ENCODE measurements at places on chromosomes 7 and 10.

DNA sequence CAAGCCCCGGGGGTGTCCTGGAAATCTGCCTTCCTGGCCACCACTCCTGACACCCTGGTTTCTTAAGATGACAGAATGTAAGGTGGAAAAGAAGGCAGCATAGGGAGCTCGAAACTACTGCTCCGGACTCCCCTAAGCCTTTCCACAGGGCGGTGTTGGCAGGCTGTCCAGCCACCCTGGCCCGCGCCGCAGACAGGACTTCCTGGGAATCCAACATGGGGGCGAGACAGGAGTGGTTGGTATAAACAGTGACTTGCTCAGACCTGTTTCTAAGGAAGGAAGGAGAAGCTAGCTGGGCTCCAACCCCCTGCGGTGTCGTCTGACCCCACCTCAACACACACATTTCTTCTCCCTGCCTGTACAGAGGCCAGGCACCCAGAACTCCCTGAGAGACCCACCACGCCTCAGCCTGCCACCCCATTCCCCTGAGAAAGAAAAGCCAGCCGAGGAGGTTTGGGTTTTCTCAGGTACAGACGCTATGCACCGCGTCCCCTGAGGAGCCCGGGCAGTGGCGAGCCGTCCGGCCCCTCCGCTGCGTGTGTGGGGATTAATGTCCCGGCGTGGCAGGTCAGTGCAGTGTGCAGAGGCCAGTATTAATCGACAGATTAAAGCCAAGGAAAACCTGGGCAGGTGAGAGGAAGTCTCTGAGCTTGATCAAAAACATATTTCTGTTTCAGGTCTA lies 349.6 kb upstream of the MKI67 start:
- no peak for DNase-seq

DNA sequence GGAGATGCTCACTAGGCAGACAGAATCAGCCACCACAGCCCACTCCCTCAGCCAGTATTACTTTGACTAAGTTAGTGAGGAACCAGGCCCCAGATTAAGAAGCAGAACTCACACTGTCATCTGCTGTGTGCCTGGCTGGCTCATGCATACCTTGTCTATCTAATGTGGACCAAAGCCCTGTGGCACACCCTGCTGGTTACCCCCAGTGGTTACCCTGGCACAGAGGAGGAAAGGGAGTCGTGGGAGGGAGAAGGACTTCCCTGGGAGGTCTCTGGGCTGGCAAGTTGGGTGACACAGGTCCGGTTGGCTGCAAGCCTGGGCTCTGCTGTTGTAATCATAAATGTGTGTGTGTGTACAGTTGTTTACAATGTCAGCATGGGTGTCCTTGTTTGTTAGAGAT lies 7.5 kb upstream of the SH2D4B start:
- DNase-seq, result no peak

DNA sequence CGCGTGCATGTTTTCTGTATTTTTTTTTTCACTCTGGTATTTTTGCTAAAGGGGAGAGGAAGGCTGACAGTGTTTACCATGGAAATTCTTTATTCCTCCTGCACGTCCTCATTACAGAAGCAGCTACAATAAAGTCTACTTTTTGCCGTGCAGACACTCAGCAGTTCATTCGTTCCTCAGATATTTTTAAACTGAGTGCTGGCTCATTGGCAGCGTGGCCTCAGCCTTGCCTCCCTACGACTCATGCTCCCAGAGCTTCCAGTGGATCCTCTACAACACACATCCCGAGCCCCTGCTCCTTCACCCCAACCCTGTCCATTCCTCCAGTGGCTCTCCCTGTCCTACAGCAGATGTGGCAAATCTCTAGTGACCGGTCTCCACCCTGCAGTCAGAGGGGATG lies 239.2 kb upstream of the ZMIZ1 start:
- no peak for DNase-seq

- DNase-seq, result no peak
These were observed 28.1 kb downstream of the ITGB8 start for GRCh38 chr7:20358762-20359282.

DNA sequence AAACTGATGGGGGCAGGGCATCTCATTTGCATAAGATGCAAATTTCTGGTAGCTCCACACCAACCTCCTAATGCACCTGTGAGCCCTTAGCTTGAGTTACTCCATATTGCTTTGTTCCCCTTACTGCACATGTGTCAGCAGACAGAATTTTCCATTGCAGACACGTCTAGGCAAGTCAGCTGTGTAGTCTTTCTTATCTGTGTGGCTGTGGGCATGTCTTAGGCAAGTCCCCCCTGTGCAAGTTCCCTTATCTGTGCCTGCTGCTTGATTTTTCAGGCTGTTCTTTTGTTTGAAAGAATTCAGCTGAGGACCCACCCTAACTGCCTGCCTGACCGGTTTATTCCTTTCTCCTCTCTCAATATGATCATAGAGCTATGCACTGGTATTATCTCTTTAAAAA lies 28.5 kb upstream of the TRIM24 start:
- no peak for DNase-seq

GRCh38 chr7:159033956-159034355 lies 110.7 kb downstream of the VIPR2 start:
- no peak for DNase-seq

GRCh38 chr7:41005374-41005901 lies 697.5 kb downstream of the INHBA start:
- no peak for DNase-seq

GRCh38 chr10:35136263-35136815 lies 9.7 kb downstream of the CREM start:
- DNase-seq, result no peak

GRCh38 chr7:94301024-94301586 lies 93.6 kb upstream of the COL1A2 start:
- no peak for DNase-seq

Measured in NCI-H2171 (cell line).